ENCODE measurements at places on chromosomes 16 and 17.
A peak's percentile ranks its signal among the peaks of the same experiment; 100 is the strongest.

- DNase-seq, result no peak
These were observed 4.3 kb upstream of the STAT5A start for GRCh38 chr17:42284024-42284369.

GRCh38 chr17:17474341-17474740 lies 2.5 kb upstream of the MED9 start:
- DNase-seq, result no peak

DNA sequence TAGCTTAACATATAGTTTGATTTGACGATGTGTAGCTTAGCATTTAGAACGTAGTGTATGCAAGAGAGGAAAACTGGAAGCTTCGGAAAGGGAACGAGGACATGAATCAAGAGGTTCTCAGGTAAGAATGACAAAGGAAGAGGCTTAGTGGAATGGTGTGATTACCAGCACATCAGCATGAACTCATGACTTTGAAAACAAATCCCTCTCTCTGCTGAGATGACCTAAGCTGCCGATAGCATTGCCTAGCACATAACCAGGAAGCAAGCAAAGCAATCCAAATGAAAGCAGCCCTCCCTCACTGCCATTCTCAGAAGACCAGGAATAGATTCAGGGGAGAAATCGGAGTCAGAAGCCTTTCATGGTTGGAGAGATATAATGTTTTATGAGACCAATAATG lies 51.3 kb upstream of the CCL1 start:
- no peak for DNase-seq

DNA sequence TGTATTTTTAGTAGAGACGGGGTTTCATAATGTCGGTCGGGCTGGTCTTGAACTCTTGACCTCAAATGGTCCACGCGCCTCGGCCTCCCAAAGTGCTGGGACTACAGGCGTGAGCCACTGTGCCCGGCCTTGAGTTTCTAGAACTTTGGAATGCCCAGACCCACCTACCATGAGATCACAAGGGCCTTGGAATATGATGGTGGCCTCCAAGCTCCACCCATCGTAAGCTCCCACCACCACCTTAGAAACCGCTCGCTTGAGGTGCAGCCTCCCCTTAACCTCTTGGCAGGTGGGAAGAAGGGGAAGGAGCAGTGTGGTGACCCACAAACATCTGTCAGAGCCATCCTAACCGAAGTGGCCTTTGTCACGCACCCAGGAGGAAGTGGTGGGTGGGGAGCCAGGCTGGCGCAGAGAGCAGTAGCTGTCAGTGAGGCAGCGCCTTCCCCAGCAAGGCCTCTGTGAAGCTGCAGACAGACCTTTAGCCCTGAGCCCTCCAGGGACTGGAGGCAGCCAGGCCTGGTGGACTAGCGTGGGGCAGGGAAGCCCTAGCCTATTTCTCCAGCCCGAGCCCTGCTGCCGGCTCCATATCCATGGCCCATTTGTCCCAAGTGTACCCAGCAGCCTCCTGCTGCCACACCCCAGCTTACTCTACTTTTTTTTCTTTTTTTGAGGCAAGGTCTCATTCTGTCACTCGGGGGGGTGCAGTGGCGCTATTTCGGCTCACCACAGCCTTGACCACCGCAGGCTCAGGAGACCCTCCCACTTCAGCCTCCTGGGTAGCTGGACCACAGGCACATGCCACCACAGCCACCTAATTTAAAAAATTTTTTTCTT lies 13.1 kb upstream of the SEPHS2 start:
- DNase-seq, result no peak

DNA sequence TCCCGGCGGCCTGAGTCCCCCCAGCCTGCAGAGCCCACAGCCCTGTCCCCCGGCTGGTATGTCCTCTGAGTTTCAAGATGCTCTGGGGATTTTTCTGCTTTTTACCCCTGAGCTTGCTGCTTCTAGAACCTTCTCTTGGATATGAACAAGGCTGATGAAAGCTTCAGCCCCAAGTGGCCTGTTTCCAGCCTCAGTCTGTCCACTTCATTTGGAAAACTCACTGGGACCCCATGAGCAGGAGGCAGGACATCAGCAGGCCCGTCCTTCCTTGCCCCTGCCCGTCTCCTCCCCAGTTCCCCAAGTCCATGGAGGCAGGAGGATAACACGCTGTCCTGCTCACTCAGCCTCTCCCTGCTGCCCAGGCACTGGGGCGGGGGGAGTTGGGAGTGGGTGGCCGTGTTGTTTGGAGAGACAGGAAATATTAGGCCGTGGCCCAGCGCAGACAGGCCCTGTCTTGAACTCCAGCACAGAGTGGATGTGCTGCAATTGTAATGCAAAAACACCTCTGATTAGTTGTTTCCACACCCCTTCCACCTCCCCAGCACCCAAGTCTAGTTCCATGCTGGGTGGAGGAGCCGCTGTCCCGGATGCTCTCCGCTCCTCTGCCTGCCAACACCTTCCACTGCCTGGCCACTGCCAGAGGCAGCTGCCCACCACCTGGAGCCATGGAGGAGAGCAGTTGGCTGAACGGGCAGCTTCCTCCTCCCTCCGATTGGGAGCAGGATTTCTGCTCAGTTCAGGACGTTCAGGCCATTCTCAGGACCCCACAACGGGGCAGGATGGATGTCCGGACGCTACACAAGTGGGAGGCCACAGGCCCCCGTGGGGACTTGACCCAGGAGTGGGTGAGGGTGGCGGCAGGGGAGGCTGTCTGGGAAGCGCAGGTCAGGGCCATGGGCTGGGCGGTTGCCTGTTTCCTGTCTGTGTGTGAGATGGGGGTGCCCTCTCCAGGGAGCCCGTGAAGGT lies 216.9 kb upstream of the GSE1 start:
- DNase-seq, result peak; percentile 57

DNA sequence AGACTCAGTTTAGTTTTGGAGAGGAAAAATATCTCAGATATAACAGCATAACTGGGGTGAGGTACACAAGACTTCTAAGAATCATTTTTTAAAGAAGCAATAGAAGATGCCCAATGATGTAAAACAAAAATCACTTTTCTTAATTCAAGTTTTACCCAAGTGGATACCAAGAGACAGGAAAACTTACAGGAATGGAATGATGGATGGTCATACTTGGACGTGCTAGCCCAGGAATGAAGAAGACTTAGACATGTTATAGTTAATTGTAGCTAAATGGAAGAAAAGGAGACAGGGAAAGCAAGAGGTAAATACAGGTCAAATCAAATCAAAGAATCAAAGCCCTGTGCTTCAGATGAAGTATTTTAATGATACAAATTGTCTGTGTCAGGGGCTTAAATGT lies 312.7 kb upstream of the KCNJ16 start:
- peak; percentile 64 for DNase-seq

DNA sequence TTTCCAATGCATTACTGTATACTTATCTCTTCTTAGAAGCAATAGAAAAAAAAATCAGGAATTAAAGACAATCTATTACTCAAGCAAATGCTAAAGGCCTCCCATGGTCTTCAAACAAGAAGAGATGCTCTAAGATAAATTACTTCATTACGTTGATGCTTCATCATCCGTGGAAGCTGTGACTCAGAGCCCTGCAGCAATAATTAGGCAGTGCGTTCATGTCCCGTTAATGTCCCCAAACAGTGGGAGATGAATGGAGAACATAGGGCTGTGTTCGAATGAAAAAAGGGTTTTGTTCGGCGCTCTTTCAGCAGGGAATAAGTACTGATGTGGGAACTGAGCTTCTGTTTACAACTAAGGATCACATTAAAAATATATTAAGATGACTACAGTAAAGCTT lies 15.9 kb upstream of the PDXDC1 start:
- no peak for DNase-seq

- no peak for DNase-seq
These were observed 129.2 kb downstream of the SEC14L1 start for GRCh38 chr17:77269696-77270681.

- DNase-seq, result no peak
These were observed 34.9 kb downstream of the NDEL1 start for GRCh38 chr17:8470447-8471047.

- peak; percentile 94 for DNase-seq
These were observed 338 bp upstream of the RPL19 start for GRCh38 chr17:39199820-39200069.

- DNase-seq, result no peak
These were observed 116.1 kb upstream of the IRX6 start for GRCh38 chr16:55207693-55208428.

- DNase-seq, result no peak
These were observed 5.8 kb downstream of the SEPHS2 start for GRCh38 chr16:30439720-30440348.

DNA sequence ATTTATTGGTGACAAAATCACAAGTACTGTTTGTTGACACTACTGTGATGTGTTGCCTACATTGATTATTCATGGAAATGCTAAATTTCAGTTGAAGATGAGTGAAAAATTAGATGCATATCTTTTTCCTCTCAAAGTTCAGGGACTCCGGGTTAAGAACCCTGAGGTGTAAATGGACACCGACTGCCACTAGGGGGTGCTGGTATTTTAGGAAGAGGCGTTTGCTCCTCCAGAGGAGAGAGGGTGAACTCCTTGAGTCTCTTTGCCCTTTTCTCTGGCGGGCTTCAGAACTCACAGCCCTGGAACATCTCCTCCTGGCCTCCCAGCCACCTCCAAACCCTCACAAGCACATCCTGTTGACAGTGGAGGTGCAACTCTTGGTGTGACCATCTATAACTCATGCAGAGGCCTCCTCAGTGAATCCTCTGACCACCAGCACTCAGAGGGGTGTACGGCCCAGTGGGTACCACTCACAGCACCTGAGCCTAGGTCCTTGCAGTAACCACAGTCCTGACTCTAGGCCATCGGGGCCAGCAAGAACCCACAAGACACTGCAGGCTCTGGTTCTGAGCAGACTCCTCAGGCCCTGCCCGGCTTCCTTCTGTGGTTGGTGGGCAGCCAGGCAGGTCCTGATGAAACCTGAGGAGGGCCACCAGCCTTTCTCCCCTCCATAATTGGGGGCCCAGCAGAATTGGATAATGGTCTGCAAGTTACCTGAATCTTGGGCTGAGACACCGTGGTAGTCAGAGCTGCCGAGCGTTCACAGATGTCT lies 26.2 kb upstream of the PIK3R5 start:
- peak; percentile 70 for DNase-seq

GRCh38 chr17:39742856-39743436 lies 5.2 kb downstream of the GRB7 start:
- DNase-seq, result no peak

DNA sequence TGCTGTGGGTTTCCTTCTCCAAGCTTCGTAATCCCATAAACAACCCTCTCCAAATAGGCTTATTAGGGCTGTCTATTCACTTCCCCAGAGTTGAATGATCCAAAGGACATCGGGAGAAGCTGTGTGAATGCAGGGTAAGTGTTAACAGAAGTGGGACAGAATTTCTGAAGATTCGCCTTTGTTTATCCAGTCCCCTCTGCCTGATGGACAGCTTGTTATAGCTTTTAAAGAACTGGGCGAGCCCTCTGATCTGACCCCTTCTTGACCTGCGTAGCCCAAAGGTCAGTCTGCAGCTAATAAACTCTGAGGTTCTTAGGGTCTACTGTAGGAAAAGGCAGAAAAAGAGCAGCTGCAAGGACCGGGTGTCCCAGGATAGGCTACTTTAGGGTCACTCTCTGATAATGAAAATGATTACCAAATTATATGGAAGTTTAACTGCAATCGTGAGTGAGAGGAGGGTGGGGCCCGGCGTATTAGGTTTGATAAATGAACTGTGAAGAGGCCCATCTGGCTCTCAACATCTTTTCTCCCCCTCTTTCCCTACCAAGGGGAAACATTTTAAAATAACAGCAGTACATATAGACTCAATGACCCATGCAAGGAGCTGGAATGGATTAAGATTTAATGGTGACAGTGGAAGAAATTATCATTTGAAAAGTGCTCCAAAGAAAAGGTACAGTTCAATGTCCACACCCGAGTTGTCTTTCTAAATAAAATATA lies 233.4 kb downstream of the FTO start:
- DNase-seq, result no peak

DNA sequence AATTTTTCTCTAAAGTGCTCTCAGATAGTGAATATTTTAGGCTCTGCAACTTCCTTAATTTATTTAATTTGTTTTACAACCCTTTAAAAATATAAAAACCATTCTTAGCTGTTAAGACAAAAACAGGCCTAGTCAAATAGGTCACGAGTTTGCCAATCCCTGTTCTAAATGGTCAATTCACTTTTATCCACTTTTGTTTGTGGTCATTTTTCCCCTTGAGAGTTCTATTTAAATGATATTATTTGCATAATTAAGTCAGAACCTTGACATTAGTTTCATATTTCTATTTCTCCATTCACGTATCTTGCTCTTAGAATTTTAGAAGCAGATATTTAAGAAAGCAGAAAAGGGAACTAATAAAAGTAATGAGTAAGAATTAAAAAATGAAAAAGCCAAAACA lies 4.0 kb downstream of the AMFR start:
- no peak for DNase-seq

GRCh38 chr17:45973946-45974859 lies 24.8 kb upstream of the STH start:
- no peak for DNase-seq

GRCh38 chr16:81403208-81403600 lies 41.4 kb upstream of the CMIP start:
- DNase-seq, result no peak

GRCh38 chr17:72053449-72053848 lies 67.4 kb upstream of the SOX9 start:
- DNase-seq, result no peak

DNA sequence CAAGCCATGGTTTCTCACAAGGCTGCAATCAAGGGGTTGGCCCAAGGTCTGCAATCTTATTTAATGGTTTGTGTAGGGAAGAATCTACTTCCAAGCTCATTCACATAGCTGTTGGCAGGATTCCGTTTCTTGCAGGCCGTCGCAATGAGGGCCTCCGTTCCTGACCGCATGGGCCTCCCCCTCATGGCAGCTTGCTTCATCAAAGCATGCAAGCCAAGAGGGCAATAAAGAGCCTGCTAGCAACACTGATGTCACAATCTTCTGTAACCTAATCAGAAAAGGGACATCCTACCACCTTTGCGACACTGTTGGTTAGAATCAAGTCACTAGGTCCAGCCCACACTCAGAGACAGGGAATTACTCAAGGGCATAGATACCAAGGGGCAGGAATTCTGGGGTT lies 95.5 kb downstream of the CCT6B start:
- DNase-seq, result no peak

- no peak for DNase-seq
These were observed 18.4 kb upstream of the UBE2I start for GRCh38 chr16:1290860-1291575.

DNA sequence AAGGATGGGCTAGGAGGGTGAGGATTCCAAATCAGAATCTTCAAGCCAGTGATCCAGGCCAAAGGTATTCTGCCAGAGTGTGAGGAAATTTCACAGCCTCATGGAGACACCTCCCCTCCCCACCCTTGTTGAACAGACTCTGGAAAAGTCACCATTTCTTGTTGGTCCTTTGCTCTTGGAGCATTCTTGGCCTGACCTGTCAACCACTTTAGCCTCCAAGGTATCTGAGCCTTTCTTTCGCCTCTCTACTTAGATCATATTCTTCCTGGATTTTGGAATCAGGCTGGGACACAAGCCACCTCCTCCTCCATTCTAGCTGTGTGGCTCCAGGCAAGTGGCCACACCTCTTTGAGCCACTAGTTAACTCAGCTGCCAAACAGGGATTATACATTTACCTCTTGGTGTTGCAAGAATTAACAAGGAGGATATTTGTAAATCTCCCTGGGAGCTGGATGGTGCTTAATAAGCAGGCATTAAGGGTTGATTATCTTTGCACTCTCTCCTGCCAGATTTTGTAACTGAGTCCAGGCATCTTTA lies 193.5 kb downstream of the WWOX start:
- DNase-seq, result no peak

- no peak for DNase-seq
These were observed 39.2 kb downstream of the SLC7A5 start for GRCh38 chr16:87829988-87830672.
